ENCODE measurements at places on chromosomes 1 and 21.

- DNase-seq = no peak
Measured at GRCh38 chr1:98674075-98674781, 12.7 kb downstream of the SNX7 start.

- DNase-seq = no peak
Measured at GRCh38 chr1:204558467-204558866, 42.3 kb downstream of the MDM4 start.

- no peak for DNase-seq
Measured at GRCh38 chr1:226436472-226436854, 28.6 kb upstream of the PARP1 start.

GRCh38 chr1:37031871-37032270, 2.4 kb downstream of the GRIK3 start:
- no peak for DNase-seq

DNA sequence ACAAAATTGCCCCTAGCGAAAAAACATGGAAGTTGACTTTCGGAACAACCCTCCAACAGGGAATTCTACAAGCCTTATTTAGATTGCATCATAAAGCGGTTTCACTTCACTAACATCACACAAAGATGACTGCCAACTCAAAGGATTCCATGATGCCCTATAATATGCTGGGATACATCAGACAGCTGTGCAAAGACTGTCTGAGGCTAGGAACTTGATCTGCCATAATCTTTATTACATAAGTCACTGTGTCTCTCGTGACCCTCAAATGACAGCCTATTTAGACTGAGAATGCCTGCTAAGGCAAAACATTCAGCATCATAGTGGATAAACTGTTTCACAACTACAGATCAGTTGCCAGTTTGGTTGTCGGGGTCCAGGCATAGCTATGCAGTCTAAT, 23.8 kb downstream of the FH start:
- DNase-seq = no peak

DNA sequence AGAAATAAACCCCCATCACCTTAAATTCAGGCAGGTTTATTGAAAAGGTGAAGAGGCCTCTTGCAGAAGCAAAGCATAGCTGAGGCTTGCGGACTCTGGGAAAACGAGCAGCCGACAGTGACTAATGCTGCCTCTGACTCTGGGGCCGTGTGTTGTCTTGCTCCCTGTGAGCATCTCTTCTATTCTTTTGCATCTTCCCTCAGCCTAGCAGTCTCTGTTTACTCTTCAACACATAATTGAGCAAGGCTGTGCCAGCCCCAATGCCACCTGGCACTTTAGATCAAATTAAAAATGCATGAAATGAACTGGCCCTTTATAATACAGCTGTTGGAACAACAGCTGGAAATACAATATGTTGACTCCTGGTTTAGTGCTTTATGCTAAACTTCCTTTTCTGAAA, 18.4 kb upstream of the REG4 start:
- DNase-seq = no peak

- DNase-seq = no peak
Measured at GRCh38 chr1:232620356-232620969, 9.5 kb downstream of the SIPA1L2 start.

GRCh38 chr1:40650075-40650474, 15.4 kb downstream of the RIMS3 start:
- no peak for DNase-seq

DNA sequence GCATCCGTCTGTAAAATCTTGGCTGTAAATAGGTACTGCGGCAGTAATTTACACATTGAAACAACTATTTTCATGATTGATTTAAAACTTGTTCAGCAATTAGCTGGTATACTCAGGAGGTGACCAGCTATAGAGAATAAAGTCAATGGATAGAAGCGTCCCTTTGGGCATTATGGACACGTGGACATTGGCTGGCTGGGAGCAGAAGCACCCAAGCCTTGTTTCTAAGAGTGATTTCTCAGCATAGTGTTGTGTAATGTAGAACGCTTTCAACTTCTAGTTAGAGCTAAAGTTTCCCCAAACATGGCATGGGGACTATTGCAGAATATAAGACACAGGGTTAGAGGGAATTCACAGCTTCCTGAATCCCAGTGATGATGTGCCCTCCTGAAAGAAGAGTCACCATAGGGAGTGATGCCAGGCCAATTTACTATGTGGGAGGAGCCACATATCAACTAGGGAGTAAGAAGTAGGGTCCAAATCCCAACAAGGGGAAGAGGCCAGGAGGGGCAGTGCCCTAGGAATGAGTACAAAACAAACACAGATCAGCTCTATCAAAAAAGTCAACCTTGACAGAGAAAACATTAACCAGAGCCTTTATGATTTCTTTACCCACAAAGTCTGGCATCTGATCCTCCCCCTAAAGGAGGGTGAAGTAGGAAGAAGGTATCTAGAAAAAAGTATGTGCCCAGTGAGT, 92.7 kb downstream of the SUSD4 start:
- no peak for DNase-seq

GRCh38 chr1:206470692-206471414, 577 bp downstream of the IKBKE start:
- DNase-seq = peak; percentile 77

GRCh38 chr1:203424285-203424684, 51.3 kb upstream of the PRELP start:
- DNase-seq = no peak

DNA sequence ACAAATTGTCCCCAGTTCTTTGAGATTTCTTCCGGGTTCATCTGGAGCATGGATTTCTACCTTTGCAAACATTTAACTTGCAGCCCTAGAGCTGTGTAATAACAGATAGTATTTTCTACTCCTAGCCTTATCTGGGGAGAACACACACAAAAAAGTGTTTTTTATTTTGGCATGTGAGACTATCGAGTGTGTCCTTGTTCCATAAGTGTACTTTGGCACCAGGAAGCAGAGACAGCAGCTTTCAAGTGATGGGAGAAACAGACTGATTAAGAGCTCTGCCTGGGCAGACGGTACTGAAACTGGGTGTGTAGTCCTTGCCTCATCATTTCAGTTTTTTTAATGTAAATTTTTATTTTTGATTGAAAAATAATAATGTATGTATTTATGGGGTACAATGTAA, 297.4 kb downstream of the ST6GALNAC3 start:
- DNase-seq = no peak

- DNase-seq = peak; percentile 60
Measured at GRCh38 chr21:25421321-25422028, 185.8 kb downstream of the MRPL39 start.

DNA sequence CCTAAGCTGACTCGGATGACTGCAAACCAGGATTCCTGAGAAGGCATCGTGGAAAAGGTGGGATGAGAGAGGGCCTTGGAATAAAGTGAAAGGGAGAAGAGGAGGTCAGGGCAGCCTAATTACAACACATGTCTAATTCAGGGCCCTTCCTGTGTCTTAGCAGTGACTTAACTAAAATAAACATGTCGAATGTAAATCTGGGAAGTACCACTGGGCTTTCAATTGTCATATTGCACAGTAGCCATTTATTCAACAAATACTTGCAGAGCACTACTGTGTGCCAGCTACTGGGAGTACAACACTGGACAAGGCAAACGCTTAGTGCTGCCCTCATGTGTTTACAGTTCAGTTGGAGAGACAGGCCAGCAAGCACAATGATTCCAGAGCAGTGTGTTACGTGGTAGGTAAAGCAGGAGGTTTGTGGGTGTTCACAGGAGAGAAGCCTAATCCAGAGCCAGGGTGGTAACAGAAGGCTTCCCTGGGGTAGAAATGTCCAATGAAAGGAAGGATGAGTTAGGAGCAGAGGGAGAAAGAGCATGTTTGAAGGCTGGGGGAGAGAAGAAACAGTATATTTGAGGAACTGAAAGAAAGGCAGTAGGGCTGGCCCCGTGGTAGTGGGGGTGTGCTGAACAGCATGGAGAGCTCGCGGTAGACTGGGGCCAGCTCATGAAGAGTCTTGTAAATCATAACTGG, 38.0 kb upstream of the RASAL2 start:
- DNase-seq = no peak

DNA sequence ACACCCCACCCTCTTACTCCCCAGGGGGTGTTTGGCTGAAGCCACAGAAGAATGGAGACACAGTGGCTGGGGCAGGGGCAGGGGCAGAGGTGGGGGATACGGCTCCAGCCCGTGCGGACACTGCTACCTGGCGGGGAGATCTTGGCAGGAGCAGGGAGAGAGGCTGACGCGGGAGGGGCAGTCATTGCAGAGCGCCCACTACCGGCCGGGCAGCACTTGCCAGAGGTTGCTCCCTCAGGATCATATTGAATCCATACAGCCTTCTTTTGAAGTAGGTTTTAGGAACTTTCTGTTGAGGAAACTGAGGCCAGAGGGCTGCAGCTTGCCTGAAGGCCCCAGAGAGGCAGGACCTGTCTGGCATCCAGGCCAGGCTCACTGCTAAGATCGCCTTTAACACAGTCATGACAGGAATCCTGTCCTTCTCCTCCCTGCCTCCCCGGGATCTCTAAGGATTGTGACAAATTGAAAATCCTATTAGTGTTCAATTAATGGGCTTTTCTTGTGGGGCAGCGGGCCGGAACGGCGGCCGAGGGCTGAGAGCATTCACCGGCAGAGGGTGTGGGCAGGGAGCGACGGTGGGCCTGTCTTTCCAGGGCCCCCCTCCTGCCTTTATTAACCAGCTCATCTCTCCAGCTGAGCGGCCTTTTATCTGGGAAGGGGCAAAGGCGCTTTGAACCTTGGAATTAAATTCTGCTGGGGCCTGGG, 65.5 kb upstream of the WNT4 start:
- no peak for DNase-seq

GRCh38 chr1:226625832-226626576, 77.4 kb downstream of the STUM start:
- no peak for DNase-seq

GRCh38 chr1:71660411-71660810, 579.6 kb upstream of the ZRANB2 start:
- DNase-seq = no peak

DNA sequence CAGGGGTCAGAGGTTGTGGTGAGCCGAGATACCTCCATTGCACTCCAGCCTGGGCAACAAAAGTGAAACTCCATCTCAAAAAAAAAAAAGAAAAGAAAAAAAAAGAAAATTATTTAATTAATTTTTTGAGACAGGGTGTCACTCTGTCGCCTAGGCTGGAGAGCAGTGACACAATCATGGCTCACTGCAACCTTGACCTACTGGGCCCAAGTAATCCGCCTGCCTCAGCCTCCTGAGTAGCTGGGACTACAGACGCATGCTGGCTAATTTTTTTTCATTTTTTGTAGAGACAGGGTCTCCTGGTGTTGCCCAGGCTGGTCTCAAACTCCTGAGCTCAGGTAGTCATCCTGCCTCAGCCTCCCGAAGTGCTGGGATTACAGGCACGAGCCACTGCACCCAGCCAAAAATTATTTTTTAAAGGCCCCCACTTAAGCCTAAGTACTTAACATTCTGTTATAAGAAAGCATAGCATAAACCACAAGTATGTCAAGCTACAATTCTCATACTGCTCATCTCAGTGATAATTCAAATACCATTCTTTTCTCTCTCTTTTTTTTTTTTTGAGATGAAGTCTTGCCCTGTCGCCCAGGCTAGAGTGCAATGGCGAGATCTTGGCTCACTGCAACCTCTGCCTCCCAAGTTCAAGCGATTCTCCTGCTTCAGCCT, 19.9 kb downstream of the NUCKS1 start:
- no peak for DNase-seq

GRCh38 chr1:230016159-230016558, 50.9 kb upstream of the GALNT2 start:
- DNase-seq = no peak

GRCh38 chr1:7454895-7455784, 316.0 kb upstream of the VAMP3 start:
- no peak for DNase-seq

DNA sequence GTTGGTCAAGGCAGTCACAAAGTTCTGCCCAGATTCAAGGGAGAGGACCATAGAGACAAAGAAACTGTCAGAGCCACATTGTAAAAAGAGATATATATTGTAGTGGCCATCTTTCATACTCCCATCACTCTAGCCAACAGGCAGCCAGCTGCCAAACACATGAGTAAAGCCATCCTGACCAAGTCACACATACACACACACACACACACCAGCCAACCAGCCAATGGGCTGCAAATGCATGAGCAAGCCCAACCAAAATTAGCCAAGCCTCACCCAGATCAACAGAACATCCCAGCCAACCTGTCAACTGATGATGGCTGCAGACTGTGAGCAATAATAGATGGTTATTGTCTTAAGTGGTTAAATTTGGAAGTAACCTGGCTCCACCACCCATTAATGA, 120.7 kb downstream of the SEC16B start:
- no peak for DNase-seq

DNA sequence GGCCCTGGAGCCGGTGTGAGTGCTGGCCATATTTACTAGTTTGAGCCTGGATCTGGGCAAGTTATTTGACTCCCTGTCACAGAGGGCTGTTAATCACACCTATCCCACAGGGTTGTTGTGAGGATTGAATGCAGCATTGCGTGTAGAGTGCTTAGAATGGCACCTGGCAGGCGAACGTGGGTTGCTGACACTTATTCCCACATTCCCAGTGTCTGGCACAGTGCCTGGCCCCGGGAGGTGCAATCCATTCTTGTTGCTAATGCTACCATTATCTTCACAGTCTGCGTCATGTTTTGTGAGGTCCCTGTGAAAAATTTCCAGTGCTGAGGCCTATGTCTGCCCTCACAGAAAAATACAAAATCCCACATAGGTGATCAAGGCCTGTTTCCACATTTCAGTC, 66.1 kb downstream of the CD2 start:
- no peak for DNase-seq

DNA sequence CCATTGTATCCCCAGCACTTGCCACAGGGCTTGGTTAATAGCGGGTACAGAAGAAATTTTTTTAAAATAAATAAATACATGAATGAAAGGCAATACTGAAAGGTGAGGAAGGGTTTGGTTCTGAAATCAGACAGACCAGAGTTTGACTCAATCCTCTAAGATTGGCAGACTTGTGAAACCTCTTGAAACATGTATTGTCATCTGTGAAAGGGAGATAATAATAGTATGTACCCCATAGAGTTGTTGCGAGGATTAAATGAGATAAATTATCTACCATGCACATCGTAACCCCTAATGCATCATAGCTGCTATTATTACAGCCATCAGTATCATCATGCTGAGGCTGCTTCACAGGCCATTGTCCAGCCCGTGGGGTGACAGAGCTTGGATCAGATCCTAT, 41.4 kb downstream of the S1PR1 start:
- DNase-seq = no peak

GRCh38 chr21:31948676-31949075, 75.9 kb downstream of the HUNK start:
- no peak for DNase-seq

DNA sequence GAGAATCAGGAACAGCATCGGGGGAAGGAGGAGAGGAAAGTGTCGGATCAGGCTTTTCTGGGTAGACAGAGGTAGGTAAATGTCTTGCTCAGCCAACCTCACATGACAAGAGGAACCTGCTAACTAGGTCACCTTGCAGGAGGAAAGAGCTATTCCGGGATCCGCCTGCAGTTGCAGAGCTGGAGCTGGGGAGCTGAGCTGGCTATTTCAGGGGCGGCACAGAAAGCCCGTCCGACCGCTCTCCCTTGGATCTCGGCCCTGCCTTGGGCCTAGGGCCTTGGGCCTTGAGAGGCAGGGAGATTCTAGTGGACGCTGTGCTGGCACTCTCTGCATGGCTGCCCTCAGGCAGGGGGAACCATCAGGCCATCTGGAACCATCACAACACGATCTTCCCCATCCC, 56.5 kb upstream of the CTPS1 start:
- no peak for DNase-seq

Data from activated naive CD4-positive, alpha-beta T cell treated with anti-CD3 and anti-CD28 coated beads, Interleukin-2, amount 10 ng/mL, durations not matched to agents 7 days and 5 days (primary cell).